ENCODE measurements at places on chromosomes 1 and 21.

DNA sequence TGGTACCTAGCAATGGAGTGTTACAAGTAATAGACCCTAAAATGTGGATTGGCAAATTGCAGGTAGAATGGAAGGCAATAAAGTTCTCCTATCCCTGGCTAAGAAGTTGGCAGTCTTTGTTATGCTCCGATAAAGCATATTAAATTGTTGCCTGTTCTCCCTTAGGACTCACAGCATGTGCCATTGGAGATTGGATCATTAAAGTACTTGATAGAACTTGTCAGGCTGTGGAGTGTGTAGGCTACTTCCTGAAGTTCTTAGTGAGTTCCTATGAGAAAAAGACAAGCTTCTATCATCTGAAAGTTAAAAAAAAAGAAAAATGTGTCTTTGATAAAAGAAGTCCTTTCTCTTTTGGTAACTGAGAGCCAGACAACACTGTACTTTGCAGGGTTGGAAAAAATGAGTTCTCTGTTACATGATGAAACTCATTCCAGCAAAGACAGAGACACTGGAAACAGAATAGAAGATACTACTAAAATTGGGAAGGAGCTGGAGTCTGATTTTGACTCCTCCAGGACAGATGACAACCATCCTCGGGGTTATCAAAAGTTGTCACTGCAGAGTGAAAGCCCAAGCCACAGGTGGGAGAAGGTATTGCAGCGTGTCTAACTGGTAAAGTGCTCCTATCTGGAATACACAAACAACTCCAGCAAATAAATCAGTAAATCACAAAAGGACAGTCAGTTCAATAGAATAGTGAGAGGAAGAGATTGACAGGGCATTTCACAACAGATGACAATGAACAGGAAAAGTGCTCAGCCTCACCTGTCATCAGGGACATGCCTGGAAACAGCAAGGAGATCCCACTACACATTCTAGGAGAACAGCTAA lies 87.5 kb upstream of the WDR26 start:
- DNase-seq: no peak

DNA sequence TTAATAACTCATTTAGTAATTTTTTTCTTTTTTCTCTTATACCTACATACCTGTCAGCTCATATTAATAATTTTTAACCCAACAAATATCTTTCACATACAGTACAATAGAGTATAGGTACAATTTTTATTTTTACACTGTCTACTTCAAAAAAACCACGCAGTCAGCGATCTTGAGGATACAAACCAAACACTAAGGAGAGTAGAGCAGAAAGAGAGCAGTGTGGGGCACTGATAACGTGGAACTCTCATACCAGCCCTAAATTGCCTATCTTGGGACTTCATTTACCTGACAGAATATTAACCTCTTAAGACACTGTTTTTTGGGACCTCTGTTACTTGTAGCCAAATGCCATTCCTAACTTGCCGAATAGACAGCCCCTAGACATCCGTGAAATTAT lies 5.5 kb downstream of the TRMT1L start:
- DNase-seq: no peak

DNA sequence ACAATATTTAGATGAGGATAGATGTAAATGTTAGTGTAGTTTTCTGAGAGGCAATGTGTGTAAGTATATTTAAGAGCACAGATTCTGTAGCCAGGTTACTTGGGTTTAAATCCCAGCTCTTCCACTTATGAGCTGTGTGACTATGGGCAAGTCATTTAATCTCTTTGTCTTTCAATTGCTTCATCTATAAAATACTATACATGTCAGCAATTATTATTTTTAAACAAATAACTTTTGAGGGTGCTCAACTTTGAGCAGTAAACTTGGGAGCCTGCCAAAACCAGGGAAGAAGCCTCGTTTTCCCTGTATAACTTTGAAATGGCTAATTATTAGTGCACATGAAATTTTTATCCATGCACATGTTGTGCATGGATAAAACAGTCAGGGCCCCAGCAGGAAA lies 222.8 kb downstream of the FOXD2 start:
- DNase-seq: no peak

DNA sequence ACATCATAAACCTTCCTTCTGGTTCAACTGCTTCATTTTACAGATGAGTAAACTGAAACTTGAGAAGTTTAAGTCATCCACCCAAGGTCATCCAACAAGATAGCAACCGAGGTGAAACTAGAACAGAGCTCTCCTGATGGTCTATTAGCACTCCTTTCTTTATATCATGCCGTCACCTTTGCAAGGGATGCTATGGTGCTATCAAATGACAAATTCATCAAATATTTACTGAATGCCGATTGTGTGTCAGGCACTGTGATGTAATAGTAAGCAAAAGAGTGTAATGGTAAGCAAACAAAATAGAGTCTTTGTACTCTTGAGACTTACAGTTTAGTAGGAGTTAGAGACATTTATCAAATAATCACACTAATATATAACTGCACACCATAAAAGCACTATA lies 14.0 kb upstream of the SGIP1 start:
- DNase-seq: no peak

GRCh38 chr21:42887326-42887725 lies 5.8 kb upstream of the NDUFV3 start:
- no peak for DNase-seq

DNA sequence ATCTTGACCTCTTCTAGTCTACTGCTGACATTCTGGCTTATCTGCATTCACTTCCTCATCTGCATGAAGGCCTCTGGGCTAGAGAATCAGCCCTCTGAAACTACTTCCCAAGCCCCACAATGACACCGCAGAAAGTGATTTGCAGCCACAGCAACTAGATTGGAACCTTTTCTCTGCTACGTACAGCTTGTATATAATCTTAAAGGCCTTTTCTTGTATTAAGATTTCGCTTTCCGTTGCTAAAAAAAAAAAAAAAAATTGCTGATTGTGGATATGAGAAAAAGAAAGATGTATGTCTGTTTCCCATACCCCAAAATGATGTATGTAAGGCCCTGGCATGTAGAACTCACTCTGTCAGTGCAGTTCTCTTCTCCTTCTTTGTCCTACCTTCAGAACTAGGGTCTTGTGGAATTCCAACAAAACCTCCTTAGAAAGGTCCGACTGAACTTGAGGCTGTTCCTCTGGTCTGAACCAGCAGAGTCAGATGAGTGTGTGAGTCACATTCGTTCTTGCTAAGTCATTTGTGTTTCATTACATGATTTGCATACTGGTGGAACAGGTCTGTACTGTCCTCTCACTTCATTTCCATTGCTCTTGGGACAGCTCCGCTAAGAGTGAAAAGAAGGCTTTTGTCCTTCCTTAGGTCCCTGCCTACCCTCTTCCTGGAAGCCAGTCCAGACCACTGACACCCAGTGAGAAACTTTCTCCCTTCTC lies 62.7 kb downstream of the PLPP3 start:
- no peak for DNase-seq

DNA sequence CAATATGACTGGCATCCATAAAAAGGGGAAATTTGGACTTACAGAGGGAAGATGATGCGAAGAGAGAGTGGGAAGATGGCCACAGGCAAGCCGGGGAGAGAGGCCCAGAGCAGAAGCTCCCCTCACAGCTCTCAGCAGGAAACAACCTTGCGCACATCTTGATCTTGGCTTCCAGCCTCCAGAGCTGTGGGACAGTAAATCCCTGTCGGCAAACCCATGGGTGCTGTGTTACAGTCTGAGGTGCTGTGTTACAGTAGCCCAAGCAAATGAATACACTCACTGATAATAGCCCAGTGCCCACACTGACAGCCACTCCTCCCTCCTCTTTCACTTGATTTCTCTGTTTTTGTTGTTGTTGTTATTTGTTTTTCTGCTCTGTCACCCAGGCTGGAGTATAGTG lies 22.4 kb downstream of the CDCA8 start:
- no peak for DNase-seq

DNA sequence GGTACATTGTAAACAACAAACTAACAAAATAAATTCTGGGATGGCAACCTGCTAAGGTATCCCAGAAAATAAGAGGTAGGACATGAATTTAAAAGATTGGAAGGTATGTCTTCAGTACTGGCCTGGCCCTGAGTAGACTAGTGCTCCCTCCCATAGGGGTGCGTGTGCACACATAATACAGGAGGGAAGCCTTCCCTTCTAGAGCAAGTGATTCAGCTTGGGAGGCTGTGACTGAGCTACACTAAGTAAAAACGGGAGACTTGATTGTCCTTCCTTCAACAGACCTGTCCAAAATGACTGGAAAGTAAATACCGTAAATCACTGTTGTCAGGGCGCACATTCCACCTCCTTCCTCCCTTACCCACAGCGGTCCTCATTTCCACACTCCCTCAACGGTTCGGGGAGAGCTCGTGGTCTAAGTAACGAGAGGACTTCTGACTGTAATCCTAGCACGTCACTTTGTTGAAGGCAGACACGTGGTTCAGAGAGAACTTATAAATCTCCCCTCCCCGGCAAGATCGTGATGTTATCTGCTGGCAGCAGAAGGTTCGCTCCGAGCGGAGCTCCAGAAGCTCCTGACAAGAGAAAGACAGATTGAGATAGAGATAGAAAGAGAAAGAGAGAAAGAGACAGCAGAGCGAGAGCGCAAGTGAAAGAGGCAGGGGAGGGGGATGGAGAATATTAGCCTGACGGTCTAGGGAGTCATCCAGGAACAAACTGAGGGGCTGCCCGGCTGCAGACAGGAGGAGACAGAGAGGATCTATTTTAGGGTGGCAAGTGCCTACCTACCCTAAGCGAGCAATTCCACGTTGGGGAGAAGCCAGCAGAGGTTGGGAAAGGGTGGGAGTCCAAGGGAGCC lies at the start of gene TGFB2:
TGFB2 (plus strand) TSS at position 523 of the 859 bp plus-strand sequence. CDS start 1,366 bp downstream, outside the sequence.
- no peak for DNase-seq

DNA sequence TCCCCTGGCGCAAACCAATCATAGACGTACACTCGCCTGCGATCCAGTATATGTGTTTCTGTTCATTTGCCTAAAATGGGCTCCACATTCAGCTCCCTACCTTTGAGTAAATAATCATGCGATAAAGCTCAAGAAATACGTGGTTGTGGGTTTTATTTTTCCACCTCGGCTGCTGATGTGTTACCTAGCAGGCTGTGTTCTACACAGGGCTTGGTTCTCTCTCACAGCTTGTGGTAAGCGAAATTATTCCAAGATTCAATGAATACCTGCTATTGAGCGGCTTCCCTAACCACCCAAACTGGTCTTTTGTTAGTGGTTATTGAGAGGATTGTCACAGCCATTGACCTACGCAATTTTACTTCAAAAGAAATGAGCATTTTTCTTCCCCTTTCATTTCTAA lies 180.2 kb downstream of the PBX1 start:
- DNase-seq: no peak

DNA sequence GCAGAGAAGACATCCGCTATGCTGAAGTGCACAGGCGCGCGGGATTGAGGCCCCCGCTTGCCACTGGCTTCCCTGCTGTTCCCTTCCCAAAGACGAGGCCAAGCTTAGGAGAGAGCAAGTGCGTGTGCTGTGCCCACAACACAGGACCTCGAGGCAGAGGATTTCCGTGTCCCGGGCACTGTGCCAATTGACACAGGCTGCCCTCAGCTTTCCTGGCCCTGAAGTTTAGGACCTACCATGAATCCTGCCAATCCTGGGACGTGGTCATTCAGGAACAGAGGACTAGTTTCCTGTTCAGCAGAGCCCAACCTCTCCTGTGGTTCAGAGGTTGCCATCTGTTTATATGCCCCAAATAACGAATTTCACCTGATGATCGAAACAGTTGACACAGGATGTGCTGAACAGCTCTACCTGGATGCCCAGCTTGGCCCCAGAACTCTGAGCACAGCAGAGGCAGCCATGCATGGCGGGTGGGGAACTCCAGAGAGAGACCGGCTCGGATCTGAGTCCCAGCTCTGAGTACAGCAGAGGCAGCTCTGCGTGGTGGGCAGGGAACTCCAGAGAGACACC lies 22.0 kb downstream of the SLC37A1 start:
- no peak for DNase-seq

DNA sequence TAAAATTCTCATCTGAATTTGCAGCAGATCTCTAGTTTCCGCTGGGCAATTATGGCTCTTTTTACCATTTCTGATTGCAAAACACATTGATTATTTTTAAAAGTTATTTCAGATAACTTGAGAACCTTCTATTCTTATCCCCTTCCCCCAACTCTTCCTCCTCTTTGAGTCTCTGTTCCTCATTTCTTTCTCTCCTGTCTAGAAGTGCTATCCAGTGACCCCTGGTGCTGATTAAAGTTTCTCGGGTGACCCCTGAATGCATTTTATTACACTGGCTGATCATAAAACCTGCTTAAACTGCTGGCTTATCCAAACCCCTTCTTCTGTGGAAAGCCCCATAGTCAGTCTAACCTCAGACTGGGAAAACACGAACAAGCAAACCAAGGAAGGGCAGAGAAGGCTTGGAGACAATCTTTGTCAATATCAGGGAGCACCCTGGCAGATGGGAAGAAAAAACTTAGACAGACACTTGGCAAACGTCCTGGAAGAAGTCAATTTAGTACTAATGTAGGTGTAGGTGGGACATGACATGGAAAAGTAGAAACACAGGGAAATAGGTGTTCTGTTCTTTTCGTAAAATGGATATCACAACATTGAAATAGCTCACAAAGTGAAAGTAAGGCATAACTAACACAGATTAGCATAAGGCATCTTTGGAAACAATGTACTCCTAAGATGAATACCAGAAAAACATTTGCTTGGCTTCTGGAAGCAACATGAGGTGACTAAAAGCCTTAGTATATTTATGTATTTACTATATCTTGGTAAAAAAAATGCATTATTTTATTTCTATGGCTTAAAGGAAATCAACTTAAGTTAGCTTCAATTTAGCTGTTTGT lies 61.4 kb downstream of the GORAB start:
- no peak for DNase-seq

- DNase-seq: no peak
Measured at GRCh38 chr1:29972421-29973053, 736.2 kb downstream of the PTPRU start.

DNA sequence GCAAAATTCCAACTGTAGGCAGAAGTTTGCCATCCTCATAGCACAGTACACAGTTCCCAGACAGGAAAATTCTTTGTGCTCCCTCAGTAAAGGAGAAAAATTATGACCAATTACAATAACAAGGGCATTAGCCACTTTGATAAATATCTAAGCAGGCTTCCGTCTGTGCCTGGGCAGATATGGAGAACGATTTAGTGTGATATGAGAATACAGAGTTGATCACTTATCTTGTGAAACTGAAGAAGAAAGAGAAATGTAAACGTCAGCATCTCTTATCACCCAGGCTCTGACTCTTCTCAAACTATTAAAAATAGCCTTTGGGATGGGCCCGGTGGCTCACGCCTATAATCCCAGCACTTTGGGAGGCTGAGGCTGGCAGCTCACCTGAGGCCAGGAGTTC lies 54.5 kb upstream of the TIAM1 start:
- DNase-seq: no peak

All from stimulated activated CD4-positive, alpha-beta T cell treated with anti-CD3 and anti-CD28 coated beads, Interleukin-12 subunit alpha, Interleukin-12 subunit beta, amount 100 ng/mL, for 24 hours (primary cell).